ENCODE measurements at places on chromosomes 5 and 9. TPM values are rescaled to one million over a fixed set of nuclear protein-coding genes. Genes with fewer than 3 reads are reported as not detected.

DNA sequence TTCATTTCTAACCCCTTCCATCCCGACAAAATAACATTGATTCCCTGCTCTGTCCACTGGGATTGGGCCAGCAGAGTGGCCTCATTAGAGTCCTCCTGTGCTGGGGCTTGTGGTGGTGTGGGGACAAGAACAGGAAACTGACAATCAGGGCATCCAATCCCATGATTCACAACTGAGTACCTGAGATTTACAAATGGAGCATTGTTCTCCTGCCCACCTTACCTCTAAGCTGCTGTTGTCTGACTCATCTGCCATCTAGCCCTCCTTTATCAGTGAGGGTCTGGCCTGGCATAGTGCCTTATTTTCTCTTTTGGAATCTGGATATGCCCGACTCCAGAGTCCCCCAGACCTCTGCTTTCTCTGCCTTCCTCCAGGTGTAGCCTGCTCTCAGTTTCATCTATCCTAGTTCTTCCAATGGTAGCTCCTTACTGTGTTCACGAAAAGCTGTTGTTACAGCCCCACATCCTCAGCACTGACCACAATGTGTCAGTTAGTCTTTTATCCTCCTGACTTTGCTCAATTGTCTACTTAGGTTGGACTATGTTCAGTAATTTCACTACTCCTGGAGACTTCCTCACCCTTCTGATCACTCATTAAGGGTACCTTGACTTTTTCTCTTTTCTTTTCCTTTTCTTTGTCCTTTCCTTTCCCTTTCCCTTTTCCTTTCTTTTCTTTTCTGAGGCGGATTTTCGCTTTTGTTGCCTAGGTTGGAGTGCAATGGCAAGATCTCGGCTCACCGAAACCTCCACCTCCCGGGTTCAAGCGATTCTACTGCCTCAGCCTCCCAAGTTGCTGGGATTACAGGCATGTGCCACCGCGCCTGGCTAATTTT, 13.4 kb downstream of the WNT8A start:
- no peak for DNase-seq

GRCh38 chr5:142437563-142437962, 112.7 kb upstream of the SPRY4 start:
- DNase-seq = no peak

- no peak for DNase-seq
These were observed 1036.4 kb downstream of the NR2F1-AS1 start for GRCh38 chr5:92544596-92544995.

DNA sequence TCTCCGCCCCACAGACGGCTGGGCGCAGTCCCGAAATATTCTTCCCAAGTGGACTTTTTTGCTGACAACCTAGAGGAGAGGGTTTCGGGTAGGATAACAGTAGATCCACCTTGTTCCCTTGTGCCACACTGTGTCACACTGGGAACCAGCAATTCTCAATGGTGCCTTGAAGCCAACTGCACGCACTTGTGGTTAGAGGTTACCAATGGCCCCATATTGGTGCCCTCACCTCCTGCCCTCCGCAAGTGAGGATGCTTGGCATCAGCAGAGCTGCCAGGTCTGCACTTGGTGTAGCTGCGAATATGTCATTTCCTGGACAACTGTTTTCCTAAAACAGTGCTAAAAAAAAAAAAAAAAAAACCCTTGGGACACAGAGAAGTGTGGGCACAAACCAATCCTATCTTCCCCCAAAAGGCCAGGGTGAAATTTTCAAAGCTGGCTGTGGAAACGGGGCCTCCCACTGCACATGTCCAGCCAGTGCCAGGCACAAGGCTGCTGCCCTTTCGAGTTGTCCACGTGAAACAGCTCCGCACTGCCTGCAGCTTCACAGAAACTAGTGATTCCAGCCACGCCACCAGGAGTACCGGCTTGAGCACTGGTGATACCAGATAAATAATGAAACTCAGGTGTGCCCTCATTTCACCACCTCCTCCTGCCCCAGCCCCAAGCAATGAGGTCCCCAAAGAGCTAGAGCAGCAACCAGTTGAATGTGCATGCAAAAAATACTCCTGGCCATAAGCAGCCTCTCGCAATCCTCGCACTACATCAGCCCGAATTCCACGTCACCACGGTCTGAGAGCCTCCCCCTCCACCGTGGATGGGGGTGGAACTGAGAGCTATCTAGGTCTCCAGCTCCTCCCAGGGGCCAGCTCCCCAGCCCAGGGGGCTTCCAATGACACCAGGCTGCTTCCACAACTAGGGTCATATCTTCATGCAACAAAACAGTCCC, 51.2 kb downstream of the USP20 start:
- DNase-seq = no peak

GRCh38 chr9:19130436-19130835, 3.1 kb upstream of the PLIN2 start:
- no peak for DNase-seq

- DNase-seq = no peak
These were observed 89.4 kb downstream of the RGS7BP start for GRCh38 chr5:64595031-64595855.

The PCDHAC1 gene
- 0.11 TPM for polyA plus RNA-seq

The CDKN2B gene
- 0.17 TPM for polyA plus RNA-seq

DNA sequence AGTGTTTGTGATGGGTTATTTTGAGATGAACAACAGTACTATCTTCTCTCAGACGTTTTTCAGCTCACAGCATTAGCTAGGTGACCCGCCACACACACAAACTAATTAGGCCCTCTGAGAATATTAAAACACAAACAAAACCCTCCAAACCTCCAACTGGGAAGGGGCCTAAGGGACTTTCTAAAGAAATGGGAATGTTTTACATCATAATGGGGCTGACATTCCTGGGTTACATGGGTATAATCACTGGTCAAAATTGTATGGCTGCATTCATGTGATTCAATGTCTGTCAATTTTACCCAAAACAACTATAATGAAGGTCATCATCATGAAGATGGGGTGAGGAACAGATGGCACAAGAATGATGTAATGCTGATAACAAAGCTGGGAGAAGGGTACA, 59.6 kb downstream of the SPTLC1 start:
- no peak for DNase-seq

GRCh38 chr9:104080983-104081382, 13.1 kb upstream of the SMC2 start:
- no peak for DNase-seq

The CCL27 gene
- 0.28 TPM for polyA plus RNA-seq

Data from right renal pelvis (tissue), 4 donors.